ENCODE measurements at places on chromosomes 12 and 14.
A peak's percentile ranks its signal among the peaks of the same experiment; 100 is the strongest.

DNA sequence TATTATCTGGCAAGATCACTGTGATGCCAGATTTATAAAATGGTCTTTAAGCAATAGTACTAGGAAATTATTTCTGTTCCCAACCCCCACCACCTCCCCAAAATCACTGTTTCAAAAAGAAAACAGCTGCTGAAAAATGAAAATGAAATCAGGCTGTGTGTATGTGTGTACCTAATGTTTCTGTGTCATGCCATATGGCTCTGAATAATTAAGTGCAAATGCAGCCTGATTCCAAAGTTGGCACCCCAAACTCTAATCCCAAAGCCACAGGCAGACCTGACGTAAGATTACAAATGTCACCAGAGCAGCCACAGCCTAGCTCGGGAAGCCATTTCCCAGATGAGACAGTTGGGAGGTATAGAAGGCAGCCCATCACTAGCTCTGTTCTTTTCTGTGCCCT lies 175.5 kb downstream of the MED13L start:
- no peak for DNase-seq

GRCh38 chr12:123251403-123252076 lies 18.3 kb downstream of the MTRFR start:
- DNase-seq: no peak

- no peak for DNase-seq
Measured at GRCh38 chr14:67059596-67059995, 129.6 kb upstream of the GARIN2 start.

DNA sequence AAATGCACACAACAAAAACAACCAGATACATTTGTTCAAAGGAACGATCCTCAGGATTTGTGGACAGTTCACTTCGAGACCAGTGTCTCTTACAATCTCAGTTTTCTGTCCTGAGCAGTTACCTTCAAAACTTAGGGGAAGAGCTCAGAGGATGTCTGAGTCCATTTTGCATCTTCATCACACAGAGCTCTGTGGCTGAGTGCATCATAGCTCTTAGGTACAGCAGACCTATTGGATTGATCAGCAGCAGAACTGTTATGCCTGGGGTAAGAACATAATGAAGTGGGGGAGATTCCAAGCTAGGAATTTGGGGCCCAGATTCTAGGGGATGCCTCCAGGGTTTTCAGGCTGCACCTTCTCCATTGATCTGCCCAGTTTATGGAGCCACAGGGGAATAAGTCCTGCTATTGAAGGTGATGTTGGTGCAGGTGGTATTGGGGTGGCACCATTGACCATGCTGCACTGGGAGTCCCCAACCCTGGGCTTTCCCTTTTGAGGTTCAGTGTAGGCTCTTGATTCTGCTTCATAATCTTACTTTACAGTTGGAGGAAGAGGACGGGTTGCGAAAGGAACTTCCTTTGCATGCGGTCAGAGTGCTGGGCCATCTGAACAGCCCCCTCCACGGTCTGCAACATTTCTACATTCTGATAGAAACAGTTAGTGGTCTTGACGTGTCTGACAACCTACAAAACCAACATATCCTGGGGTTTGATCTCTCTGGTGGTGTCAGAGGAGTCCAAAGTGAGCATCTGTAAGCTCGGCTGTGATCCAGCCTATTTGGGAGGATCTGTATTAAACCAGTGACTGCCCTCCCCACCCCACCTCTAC lies 112.8 kb downstream of the CHST11 start:
- DNase-seq: no peak

DNA sequence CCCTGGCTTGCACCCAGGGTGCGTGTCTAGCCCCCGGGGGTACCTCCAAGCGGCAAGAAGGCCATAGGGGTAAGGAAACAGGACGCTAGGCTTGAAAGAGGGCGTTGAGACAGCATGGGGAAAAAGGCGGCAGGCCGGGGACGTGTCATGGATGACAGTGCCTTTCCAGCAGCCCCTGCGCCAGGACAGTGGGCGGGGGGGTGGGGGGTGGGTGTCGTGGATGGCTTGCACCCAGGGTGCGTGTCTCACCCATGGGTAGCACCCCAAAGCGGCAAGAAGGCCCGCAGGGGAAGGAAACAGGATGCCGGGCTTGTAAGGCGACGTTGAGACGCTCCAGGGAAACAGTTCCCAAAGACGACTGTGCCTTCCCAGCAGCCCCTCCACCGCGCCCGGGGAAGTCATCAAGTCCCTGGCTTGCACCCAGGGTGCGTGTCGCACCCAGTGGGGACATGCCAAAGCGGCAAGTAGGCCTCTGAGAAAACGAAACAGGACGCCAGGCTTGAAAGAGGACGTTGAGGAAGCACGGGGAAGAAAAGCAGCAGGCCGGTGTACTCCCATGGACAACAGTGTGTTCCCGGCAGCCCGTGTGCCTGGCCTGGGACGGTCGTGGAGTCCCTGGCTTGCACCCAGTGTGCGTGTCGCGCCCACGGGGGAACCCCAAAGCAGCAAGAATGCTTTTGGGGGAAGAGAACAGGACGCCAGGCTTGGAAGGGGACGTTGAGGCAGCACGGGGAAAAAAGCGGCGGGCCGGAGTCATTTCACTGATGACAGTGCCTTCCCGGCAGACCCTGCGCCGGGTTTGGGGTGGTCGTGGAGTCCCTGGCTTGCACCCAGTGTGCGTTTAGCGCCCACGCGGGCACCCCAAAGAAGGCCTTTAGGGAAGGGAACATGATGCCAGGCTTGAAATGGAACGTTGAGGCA lies 163.5 kb upstream of the ALG10B start:
- no peak for DNase-seq

GRCh38 chr12:104627990-104628830 lies 171.5 kb downstream of the CHST11 start:
- DNase-seq: no peak

GRCh38 chr12:53128780-53129569 lies 25.7 kb downstream of the SOAT2 start:
- no peak for DNase-seq

DNA sequence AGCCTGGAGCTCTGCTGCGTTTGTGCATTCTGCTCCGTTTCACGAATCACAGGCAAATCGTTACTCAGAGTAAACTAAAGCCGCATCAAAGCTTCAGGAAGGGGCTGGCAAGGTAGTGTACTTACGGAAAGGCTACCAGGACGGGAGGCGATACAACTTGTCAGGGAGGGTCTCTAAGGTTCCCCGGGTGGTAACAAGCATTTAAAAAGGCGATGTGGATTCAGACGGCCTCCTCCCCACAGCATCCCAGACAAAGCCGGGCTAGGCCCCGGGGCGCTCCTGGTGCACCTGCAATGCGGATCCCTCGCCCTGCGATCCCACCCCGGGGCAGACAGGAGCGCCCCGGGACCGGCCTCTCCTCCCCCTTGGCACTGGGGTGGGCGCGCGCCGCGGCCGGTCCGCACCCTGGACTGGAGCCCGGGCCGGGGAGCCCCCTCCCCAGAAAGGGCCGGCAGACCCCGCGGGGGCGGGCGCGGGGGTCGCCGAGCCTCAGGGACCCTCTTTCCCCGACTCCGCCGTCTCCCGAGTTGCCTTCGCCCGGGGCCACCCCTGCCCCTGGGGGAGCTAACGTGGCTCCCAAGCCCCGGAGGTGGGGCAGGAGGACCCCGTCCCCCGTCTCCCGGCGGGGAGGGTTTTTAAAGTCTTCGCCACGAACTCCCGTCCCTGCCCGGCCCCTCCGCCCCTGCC lies 718 bp downstream of the CCDC92 start:
- DNase-seq: peak; percentile 24

- no peak for DNase-seq
Measured at GRCh38 chr14:57274551-57274950, 5.8 kb downstream of the AP5M1 start.

- DNase-seq: no peak
Measured at GRCh38 chr14:77356899-77357298, 20.0 kb downstream of the TMED8 start.

- DNase-seq: no peak
Measured at GRCh38 chr12:29437575-29437974, 56.6 kb upstream of the ERGIC2 start.

DNA sequence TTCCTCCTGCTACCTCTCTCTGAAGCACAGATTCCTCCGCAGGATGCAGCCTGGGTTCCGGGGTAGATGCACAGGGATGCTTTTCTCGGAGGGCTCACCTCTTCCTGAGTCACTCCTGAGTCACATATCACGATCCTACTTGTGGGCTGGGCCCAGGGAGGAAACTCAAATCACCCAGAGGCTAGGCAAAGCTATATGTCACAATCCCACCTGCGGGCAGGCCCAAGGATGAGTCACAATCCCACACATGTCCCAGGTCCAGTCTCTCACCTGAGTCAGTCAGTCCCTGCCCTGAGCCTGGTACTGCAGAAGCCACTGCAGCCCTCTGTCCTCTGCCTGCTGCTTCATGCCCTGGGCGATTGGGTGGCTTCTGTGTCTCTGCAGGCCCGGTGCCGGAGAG lies 149.0 kb upstream of the GSC start:
- DNase-seq: no peak

DNA sequence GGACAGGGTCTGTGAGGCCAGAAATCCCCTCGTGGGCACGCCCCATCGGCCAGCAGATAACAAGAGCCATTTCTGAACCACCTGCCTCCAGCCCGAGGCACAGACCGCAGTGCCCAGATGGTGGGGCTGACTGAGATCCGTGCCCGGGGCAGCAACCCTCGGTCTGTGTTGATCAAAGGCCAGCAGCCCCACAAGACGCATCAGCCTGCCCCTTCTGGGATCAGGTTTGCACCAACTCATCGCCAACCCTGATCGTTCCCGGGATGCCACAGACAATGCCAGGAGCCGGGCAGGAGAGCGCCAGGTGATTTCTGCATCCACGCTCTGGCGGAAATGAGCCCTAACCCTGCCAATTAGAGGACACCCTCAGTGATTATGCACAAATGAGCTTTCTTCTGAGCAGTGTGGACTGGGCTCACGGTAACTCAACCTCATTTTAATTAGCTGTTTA lies 64.5 kb downstream of the TESC start:
- DNase-seq: no peak

All from PC-9 (cell line).